ENCODE measurements at places on chromosomes 7 and 10.

DNA sequence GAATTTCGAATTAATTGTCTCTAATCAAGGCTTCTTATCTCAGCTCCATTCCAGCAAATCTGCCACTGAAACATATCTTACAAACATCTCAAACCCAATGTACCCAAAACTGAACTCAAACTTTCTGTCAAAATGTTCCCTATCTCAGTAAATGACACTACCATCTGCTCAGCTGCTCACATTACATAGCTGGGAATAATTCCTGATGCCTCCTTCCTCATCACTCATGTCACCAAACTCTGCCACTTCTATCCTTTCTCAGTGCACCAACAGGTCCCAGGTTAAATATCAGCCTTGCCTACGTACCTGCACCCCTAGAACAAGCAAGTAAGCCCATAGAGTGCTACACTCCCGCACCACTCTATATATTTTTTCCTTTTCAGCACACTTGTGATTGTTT is 12.4 kb downstream of the WAPL start:
- DNase-seq = no peak

DNA sequence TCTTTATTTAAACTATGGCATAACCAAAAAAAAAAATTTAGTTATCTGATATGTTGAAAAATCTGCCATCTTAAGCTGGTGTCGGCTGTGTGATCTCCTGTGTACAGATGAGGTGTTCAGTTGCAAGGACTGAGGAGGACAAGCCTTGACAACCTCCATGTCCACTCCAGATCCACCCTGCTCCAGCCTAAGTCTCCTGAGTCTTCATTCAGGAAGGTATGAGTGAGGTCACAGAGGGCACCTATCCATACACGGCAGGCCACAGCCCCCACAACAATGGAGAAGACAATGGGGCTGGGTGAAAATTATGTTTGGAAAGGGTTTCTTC is 16.1 kb downstream of the TARP start:
- DNase-seq = no peak

GRCh38 chr10:110786172-110786571 is 85.6 kb upstream of the PDCD4 start:
- DNase-seq = no peak

GRCh38 chr10:104324221-104324686 is 14.0 kb downstream of the ITPRIP start:
- no peak for DNase-seq

- no peak for DNase-seq
Observed at GRCh38 chr7:79217976-79218626, 235.4 kb downstream of the MAGI2 start.

- DNase-seq = no peak
Observed at GRCh38 chr10:6187278-6187677, 15.5 kb upstream of the PFKFB3 start.

DNA sequence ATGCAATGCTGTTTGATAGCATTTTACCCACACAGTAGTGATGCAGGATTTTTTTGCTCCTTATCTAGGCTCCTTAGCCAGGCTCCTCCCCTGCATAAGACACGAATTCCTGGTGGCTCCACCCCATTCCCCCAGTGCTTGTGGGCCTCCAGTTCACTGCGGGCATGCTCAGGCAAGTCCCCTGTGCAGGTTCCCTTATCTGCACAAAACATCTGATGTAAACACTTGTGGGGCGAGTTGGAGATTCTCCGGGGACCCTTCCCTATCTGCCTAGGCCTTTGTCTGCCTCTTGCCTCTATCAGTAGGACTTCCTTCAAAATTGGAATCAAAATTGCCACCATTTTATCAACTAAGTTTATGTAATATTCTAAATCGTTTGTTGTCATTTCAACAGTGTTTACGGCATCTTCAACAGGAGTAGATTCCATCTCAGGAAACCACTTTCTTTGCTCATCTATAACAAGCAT is 5.4 kb upstream of the STK17A start:
- DNase-seq = no peak
